Muscle of leg (tissue), 16 donors: ENCODE measurements at places on chromosomes 6 and 20. TPM values are rescaled to one million over a fixed set of nuclear protein-coding genes. Genes with fewer than 3 reads are reported as not detected.

DNA sequence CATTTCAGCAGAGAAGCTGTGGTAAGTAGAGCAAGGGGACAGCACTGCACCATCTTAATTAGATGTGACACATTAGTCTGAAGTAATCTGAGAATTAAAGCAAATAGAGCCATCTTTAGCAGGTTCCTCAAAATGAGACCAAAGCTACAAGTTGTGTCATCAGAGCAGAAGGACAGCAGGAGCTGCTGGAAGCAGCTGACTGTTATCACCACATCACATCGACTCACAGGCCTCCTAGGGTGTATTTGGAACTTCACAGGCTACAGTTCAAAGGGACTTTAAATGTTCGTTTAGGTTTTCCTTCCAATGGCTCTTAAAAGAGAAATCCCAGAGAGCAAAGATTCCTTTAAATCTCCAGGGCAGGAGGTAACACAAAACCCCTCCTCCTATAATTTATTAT, 69.5 kb downstream of the LCA5 start:
- DNase-seq: no peak

DNA sequence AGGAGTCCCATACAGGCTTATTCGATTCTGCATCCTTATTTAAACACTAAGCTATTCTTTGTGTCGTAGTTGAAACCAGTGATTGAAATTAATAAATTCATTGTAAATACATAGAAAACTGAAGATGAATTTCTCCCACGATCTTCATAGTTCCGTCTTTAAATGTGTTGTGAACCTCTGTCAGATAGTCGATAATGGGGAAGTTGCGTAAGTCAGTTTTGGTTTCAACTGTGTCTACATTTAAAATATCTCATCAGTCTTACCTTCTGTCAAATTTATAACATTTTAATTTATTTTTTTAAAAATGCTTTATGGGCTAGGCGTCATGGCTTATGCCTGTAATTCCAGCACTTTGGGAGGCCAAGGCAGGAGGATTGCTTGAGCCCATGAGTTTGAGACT, 12.7 kb downstream of the STX11 start:
- DNase-seq: peak; percentile 38

DNA sequence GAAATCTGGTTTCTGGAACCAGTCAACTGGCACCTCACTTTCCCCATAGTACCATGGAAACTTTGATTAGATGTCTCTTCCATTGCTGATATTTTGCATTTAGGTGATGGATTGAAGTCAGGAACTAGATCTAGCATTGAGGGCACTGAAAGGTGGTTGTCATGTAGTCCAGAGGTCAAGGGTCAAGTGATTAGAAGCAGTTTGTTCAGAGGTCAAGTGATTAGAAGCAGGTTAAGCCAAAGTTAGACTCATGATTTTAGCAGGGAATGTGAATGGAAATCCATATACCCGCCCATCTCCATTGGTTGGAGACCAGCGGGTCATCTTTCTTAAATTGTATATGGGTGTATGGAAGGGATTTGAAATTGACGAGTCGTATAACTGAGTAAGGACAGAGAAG, 51.2 kb downstream of the CBFA2T2 start:
- no peak for DNase-seq

The MYL9 gene
- 500 TPM for polyA plus RNA-seq

DNA sequence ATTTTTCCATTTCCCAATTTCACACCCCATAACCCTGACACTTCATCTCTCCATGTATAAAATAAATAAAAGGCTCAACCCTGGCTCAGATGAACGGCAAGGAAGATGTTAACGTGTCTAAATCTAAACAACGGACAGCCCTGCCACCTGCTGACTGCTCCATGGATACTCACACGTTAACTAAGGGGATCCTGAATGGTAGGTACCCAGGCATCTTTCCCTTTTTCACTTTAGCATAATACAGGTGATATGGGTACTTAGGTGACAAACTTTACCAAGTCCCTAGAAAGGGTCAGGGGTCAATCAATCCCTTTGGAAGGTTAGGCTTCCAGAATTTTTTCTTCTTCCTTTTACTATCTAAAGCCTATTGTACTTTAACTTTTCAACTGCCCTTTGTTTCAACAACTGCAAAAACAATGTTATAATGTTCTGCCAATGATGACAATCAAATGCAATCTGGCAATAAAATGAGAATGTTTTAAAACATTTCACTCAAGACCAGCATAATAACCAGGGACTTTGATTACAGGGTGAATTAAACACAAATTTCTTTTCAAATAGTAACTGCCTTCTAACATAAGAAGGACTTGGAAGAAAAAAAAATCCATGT, 52.4 kb upstream of the IPCEF1 start:
- DNase-seq: peak; percentile 16

GRCh38 chr20:1871807-1872458, 23.3 kb upstream of the SIRPA start:
- no peak for DNase-seq
